Body of pancreas (tissue), 4 donors: ENCODE measurements at places on chromosomes 2 and 18.

DNA sequence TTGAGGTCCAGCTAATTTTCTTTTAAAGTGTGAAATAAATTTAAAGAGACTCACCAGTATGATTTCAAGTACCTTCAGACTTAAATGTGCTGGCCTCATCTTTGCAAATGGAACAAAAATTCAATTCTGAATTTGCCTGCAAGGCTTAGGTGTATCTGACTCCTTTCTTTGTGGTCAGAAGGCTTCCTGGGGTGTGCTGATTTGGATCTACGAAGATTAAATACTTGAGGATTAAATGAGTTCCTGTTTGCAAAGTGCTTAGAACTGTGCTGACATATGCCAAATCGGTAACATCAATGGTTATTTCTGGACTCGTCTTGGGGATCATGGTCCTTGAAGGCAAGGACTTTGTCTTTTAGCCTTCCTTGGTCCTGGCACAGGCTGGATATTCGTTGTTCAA, 9.7 kb downstream of the KLHL29 start:
- DNase-seq, result no peak

DNA sequence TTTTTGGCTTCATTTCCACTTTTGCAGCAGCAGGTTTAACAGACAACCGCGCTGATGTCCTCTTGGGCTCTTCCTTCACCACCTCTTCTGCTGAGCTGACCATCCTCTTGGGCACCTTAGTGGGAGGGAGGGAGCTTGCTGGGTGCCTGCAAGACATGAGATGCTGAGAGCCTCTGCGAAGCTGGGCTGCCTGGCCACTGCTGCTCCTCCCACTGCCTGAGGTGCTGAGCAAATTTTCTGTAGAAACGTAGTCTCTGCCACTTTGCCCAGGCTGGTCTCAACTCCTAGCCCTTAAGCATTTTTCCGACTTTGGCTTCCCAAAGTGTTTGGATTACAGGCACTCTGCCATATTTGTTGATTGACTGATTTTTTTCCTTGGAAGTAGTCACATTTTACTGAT, 422.2 kb upstream of the MC4R start:
- no peak for DNase-seq

DNA sequence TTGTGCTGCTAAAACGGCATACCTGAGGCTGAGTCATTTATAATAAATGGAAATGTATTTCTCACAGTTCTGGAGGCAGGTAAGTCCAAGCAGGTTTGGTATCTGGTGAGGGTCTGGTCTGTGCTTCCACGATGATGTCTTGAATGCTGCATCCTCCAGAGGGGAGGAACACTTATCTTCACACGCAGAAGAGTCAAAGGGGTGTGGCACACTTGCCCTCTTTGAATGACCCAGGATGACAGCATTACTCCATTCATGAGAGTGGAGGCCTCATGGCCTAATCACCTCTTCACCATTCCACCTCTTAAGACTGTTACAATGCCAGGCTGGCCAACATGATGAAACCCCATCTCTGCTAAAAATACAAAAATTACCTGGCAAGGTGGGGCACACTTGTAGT, 61.0 kb downstream of the NCAPH start:
- DNase-seq, result no peak

DNA sequence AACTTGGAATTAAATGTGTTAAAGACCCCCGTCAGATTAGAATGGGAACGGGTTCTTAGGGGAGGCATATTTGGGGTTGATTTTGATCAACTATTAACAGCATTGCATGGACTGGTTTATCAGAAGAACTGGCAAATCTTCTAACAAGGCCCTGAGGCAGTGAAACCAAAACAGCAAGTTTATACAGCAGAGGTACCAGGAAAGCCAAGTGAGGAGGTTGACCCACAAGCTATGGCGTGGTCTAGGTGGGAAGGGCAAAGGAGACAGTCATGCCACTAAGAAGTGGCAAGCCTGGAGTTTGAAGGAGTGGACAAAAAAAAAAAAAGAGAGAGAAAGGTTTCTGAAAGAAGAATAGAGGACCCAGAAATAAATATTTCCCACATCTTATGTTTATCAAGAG, 187.0 kb downstream of the MREG start:
- DNase-seq, result no peak

DNA sequence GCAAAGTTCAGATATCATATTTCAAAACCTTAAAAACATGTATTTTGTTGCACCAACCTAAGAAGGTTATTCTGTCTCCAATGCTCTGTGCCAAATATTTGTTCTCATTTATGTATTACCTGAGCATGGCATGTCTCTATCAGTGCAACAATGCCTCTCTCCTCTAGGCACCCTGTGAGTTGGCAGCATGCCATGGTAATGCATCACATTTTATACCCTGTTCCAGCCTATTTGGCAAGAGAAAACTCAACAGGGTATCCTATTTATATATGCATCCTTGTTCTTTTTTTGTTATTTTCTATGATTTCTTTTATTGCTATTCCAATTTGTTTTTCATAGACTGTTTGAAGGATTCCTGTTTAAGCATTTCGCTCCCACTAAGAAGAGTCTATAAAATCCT, 126.3 kb upstream of the NRXN1 start:
- no peak for DNase-seq

GRCh38 chr2:10826026-10826425, 13.4 kb upstream of the PDIA6 start:
- no peak for DNase-seq

GRCh38 chr18:76544511-76545345, 49.7 kb upstream of the ZNF516 start:
- no peak for DNase-seq

- DNase-seq, result no peak
Observed at GRCh38 chr18:49461602-49461977, 1.1 kb upstream of the DYM start.

GRCh38 chr2:134683561-134684112, 35.2 kb downstream of the TMEM163 start:
- peak; percentile 80 for DNase-seq

DNA sequence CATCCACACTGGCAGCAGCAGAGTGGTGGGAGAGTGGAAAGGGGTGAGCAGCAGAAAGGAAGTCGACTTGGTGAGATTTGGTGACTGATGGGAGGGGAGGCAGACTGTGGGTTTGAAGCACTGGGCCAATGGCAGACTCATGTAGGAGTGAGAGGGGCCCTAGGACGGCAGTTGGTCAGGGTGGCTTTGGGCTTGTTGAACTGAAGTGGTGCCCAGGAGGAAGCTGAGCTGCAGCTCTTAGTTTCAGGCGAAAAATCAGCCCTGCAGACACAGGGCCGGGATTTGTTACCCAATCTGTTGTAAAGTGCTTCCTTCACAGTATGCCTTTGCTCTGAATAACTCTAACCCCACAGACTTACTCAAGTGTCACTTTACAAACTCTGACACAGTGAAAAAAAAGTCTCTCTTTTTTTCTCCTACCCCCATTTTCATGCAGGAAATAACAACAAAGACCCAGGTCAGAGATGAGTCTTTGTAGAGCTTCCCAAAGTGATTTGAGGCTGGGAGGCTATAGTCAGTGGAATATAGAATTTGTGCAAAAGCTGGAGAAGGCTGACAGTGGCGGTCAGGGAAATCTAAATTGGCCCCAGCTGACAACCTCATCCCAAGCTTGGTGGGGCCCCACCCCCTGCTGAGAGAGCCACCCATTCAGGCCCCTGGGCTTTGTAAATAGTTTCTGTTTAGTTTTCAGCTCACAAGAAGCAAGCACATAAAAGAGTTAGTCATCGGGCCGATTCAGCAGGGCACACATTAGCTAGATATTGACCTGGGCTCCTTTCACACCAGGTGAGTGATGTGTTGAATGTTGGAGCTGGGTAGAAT, 226.9 kb downstream of the VAPA start:
- peak; percentile 58 for DNase-seq

- no peak for DNase-seq
Observed at GRCh38 chr18:67468038-67468437, 48.5 kb downstream of the DSEL start.

DNA sequence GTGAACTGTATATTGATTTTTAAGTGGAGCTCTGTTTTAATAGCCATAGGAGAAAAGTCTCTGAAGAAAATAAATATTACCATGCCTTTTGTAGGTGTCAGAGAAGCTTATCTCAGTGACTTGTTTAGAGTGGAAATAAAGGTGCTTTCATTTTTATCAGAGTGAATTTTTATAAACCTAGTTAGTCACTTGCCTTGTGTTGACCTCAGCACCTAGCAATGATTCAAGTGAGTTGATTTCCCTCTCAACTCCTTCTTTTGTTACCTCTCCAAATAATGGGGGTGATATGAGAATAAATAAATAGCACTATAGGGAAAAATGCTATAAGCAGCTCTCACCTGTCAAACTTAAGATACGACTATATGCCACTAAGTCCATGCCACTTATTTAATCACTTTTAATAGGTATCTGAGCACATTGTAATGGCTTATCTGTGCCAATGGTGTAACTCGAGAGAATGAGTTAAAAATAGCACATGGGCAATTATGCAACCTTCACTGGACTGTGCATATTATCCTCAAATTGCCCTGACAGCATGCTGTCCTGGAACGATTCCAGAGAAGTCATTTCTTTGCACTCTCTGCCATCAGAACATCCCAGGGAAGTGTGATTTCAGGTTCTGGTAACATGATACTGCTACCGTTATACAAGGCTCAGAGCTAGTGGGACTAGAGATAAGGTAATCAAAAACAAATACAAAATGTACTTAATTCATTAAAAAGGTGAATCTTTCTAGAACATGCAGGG, 290.8 kb downstream of the CCDC85A start:
- no peak for DNase-seq

DNA sequence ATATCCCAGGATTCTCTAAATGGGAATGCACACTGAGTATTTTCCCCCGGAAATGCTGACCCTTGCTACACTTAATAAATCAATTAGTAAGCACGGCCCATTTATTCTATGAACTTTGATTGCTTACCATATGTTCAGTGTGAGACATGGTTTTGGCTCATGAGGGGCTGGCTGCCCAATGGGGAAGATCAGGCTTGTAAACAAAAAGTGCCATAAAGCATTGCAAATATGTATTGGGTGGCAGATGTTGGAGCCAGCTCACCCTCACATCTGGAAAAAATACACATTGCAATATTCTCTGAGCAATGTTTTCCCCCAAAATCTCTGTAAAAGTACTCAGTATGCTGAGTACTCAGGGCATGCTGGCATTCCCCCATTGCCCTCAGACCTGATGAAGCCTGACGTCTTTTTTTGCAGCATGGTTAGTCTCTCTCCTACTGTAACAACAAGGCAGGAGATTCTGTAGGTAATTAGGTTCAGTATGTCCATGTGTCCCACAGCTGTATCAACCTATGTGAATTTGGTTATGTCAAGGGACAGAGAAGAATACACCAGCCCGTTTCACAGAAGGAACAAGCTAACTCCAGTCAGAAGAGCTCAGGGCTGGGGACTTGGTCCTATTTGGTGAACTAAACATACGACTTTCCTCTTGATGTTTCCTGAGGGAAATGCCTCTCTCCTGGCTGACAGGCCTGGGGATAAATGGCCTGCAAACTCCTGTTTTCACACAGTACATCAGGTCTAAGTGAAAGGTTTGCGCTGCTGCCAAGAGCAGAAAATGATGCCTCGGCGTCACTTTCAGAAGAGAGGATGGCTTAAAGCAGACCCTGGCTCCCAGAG, 202.4 kb downstream of the INSIG2 start:
- DNase-seq, result no peak

DNA sequence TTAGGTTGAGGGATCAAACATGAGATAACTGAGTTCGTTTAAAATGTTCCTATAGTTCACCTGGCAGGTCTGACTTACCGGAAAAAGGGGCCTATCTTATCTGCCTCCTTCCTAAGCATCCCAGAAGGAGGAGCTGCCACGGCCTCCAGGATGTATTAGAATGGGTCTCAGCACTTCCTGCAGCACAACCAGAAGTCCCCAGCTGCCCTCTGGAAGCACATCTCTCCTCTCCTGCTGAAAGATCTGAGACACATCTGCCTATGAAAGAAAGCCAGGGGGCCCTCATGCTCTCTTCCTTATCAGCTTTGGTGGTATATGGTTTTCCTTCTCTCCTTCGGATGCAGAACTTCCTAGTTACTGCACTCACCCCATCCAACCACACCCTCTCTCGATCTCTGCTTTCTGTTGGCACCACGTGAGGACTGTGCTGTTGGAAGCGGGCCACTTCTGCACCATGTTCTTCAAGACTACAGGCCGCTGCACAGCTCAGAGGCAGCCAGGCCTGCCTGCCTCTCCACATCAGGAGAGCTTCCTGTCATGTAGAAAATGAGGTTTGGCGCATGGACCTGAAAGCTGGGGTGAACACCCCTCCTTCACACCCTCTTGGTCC, 6.5 kb downstream of the IGFBP5 start:
- DNase-seq, result no peak
